Thymus (tissue), 14 donors: ENCODE measurements at places on chromosomes 11 and 22.
A peak's percentile ranks its signal among the peaks of the same experiment; 100 is the strongest.

DNA sequence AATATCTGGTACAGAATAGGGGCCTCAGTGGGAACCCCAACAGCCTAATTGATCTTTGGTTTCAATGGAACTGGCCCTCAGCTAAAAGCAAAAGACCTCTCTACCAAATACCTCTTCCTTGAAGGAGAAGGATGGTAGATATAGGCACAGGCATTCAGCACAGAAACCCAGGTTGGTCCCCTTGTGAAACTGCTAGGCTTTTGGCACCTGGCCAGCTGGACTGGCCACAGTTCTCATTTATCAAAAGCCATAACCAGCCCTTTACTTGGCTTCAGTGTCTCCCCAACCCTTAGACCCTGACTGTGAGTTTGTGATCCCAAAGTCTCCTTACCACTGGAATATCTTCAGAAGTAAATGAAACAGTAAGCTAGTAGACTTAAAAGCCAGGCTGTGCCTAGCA is 152.9 kb downstream of the TENM4 start:
- DNase-seq: no peak

GRCh38 chr11:131537748-131538147 is 167.3 kb downstream of the NTM start:
- DNase-seq: no peak

- no peak for DNase-seq
Measured at GRCh38 chr11:47108214-47108613, 68.5 kb downstream of the ARFGAP2 start.

GRCh38 chr11:98740321-98740720 is 280.4 kb upstream of the CNTN5 start:
- DNase-seq: no peak

DNA sequence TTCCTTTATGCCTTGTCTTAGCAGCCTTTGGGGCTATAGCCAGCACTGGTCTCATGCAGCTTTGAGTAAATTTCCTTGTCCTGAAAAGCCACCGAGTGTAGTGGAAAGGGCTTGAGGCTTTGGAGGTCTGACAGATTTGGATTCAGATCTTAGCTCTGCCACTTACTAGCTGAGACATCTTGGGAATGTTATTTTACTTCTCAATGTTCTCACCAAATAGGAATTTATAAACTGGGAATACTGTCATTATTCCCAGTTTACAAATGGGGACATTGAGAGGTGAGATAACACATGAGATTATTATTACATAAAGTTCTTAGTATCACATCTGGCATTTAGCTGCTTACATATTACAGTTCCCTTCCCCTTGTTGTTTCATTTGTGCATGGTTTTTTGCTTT is 95.5 kb downstream of the COMMD9 start:
- no peak for DNase-seq

DNA sequence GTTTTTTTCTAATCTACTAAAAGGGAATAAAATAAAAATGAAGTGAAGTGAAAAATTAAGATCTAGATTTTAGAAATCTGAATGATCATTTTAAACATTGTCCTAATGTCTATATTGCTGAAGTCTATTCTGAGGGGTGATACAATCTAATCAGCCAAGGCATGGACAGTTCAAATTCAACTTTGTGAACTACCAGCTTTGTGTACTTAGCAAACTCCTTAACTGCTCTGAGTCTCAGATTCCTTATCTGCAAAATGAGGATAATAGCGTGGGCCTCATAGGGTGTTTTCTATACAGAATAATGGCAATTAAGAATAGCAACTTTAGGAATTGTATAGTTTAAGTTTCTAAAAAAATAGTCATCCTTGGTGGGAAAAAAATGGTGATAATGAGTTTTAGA is 31.4 kb downstream of the FAR1 start:
- DNase-seq: no peak

GRCh38 chr22:44116755-44117684 is 63.7 kb upstream of the PARVG start:
- peak; percentile 22 for DNase-seq

DNA sequence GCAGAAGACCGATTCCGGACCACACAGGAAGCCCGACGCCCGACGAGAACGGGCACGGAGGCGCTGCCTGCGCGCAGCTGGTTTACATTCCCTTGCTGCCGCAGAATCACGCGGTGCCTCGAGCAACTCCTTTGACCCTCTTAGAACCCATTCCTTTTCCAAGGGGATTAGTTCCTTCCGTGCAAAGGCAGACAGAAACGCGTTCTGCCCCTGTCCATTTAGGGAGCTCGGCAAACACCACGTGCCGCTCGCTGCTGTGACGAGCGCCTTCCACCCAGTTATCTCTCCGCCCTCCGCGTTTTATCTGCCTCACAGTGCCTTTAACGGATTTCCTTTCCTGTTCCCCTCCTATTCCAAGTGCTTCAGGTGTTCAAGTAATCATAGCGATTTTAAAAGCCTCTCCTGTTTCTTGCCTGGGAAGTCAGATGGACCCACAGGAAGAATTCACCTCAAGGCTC is 24.1 kb upstream of the MICAL3 start:
- DNase-seq: no peak

- no peak for DNase-seq
Measured at GRCh38 chr11:2789331-2789730, 89.5 kb upstream of the KCNQ1OT1 start.

GRCh38 chr11:130859886-130860285 is 56.4 kb downstream of the SNX19 start:
- DNase-seq: no peak

DNA sequence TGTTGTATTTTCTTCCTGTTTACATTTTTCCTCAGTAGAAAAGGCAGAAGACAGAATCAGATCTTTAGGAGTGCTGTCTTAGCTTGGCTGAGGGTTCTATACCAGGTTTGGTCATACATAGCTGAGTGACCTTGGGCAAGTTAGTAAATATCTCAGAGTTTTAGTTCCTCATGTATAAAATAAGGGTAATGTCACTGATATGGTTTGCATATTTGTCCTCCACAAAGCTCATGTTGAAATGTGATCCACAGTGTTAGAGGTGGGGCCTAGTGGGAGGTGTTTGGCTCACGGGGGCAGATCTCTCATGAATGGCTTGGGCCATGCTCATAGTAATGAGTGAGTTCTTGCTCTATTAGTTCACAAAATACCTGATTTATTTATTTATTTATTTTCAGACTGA is 7.5 kb upstream of the HTR3A start:
- no peak for DNase-seq

DNA sequence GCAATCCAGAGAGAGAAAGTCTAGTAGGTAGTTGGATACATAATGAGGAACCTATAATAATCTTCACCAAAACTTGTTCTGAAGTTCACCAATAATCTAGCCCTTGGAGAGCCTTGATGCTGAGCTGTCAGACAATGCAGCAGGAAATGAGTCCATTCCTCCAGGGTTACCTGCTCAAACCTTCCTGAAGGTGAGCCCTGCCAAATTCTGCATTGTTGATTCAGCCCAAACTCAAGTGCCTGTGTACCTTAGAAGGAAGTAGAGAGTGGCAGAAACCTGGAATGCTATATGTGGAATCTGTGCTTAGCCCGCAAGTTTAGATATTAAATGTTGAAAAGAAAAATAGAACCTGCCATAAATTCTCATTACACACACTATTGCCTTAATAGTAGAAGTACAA is 77.4 kb upstream of the SPON1 start:
- DNase-seq: no peak

DNA sequence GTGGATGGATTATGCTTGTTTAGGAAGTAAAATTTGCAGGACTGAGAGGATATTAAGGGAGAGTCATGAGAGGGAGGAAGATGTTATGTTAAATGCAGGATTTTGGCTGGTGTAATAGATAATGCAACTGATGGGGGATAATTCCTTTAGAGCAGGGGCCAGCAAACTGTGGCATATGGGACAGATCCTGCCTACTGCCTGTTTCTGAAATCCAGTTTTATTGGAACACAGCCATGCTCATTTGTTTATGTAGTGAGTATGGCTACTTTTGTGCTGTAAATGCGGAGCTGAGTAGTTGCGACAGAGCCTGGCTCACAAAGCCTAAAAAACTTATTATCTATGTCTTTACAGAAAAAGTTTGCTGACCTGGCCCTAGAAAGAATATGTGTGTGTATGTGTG is 66.6 kb upstream of the MPPED2 start:
- DNase-seq: no peak

GRCh38 chr11:132490978-132491377 is 1041.3 kb downstream of the OPCML start:
- DNase-seq: no peak

GRCh38 chr11:86117712-86118063 is 48.8 kb upstream of the PICALM start:
- no peak for DNase-seq

GRCh38 chr22:41314821-41315220 is 13.5 kb downstream of the ZC3H7B start:
- no peak for DNase-seq

- DNase-seq: no peak
Measured at GRCh38 chr11:46837860-46838259, 8.2 kb downstream of the CKAP5 start.

DNA sequence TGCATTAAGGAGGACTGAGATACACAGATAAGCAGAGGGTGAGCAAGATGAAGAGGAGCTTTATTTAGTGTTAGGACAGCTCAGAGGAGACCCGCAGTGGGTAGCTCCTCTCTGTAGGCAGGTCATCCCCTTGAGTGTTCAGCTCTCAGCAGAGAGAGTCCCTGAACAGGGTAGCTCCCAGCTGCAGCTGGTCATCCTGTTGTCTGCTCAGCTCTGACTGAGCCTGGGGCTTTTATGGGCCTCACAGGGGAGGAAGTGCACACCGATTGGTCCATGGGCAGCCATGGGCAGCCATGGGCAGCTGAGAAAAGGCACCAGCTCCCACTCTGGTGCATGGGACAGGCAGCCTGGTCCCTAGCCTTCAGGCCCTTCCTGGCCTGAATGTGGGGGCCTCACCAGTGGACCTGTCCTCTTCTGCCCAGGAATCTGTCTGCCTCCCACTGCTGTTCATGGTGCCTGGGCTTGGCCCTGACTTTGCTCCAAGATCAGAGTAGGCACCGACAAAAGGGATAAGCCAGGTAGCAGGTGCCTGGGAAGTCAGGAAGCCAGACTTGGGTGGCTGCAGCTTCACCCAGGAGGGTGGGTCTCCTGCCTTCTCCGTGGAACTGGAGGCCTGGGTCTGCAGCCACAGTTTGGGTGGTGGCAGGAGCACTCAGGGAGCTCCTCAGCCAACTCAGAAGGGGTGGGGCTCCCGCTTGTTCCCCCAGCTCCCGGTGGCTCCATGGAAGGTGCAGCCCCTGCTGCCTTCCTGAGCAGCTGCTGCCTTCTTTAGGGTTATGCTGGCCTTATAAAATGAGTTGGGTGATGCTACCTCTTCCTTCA is 54.7 kb downstream of the MYEOV start:
- no peak for DNase-seq
